Stimulated activated CD8-positive, alpha-beta memory T cell treated with anti-CD3 and anti-CD28 coated beads, Interleukin-15, amount 100 ng/mL, for 4 hours (primary cell): ENCODE measurements at places on chromosomes 7 and 10.

- no peak for DNase-seq
Measured at GRCh38 chr7:37265006-37265405, 183.7 kb downstream of the ELMO1 start.

GRCh38 chr7:7118822-7119221 is 63.5 kb upstream of the C1GALT1 start:
- DNase-seq = no peak

DNA sequence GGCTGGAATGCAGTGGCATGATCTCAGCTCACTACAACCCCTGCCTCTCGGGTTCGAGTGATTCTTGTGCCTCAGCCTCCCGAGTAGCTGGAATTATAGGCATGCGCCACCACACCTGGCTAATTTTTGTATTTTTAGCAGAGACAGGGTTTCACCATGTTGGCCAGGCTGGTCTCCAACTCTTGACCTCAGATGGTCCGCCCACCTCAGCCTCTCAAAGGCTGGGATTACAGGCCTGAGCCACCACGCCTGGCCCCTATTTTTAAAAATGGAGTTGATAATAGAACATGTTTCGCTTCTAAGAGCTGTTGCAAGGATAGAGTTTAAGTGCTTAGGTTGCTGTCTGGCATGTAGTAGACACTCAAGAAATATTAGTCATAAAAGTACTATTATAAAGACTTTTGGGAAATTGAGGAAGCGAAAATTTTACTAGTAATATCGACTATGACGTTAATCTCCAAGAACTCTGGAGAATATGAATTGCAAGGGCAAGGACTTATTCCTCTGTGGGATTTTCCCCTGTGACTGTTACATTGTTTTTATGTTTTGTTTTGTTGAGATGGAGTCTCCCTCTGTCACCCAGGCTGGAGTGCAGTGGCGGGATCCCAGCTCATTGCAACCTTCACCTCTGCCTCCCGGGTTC is 7.9 kb downstream of the GTF2I start:
- no peak for DNase-seq

DNA sequence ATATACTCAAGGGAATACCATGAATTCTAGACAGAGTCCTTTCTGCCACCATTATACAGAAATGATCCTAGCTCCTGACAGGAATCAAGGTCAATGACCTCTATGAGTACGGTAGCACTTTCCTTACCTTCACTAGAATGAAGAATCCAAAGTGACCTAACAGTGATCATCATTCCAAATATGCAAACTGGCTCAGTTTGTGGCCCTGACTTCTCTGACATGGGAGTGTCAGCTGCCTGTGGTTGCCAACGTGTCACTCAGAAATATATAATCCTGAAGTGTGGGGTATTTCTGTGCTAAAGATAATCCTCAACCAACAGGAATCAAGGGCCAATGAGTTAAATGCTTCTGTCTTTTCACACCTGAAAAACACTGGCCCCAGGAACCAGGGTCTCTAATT is 45.7 kb downstream of the COPG2 start:
- DNase-seq = no peak

- no peak for DNase-seq
Measured at GRCh38 chr7:130346177-130346905, 1.7 kb downstream of the CPA5 start.

- DNase-seq = no peak
Measured at GRCh38 chr7:28558236-28558635, 145.9 kb downstream of the CREB5 start.

GRCh38 chr10:44383749-44384600 is 922 bp downstream of the CXCL12 start:
- DNase-seq = no peak
